Right cardiac atrium (tissue), 5 donors: ENCODE measurements at places on chromosomes 2 and 18. TPM values are rescaled to one million over a fixed set of nuclear protein-coding genes. Genes with fewer than 3 reads are reported as not detected.

DNA sequence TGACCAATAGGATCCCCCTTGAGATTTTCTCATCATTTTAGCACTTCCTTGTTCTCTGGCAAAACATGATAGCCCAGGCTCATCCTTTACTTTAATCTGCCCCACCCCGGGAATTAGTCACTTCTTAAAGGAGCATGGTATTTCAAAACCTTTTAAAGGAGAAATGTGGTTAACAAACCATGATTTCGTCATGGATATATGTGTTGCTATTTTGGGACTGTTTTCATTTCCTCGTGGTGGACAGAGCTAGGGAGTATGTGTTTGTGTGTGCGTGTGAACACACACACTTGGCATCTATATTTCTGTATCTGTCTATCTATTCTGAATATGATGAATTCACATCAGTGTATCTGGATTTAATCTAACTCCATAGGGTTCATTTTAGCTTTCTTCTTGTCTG, 128.1 kb downstream of the BIRC6 start:
- DNase-seq, result no peak

The PAX3 gene
- polyA plus RNA-seq, result 0.23 TPM

The WDR35 gene
- polyA plus RNA-seq, result 2.2 TPM

- DNase-seq, result peak; percentile 39
Observed at GRCh38 chr2:20106746-20107145, 55.3 kb upstream of the LAPTM4A start.

DNA sequence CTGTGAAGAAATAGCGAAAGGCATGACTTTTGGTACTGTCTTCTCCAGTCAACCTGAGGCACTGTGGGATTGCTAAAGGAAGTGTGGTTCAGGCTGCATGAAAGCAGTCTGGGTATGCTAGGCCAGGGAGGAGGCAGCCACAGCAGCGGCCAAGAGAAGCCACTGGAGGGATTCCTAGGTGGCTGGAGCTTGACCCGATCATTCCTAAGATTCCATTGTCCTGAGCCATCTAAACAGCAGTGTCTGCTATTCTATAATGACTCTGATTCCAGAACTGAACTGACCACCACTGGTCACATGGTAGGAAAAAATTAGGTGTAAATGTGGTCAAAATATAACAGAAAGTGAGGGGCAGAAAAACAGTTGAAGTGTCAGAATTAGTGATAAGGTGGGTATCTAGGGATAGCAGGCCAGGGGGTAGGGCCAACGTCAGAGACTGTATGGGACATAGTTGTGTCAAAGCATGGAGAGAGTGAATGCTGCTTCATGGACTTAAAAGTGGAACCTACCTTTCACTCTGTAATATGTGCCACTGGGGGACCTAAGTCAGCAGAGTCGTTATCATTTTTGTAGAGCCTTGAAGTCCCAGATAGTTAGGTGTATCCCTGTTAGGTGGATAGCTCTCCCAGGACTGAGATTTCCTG, 204.6 kb downstream of the CTNNA2 start:
- no peak for DNase-seq

DNA sequence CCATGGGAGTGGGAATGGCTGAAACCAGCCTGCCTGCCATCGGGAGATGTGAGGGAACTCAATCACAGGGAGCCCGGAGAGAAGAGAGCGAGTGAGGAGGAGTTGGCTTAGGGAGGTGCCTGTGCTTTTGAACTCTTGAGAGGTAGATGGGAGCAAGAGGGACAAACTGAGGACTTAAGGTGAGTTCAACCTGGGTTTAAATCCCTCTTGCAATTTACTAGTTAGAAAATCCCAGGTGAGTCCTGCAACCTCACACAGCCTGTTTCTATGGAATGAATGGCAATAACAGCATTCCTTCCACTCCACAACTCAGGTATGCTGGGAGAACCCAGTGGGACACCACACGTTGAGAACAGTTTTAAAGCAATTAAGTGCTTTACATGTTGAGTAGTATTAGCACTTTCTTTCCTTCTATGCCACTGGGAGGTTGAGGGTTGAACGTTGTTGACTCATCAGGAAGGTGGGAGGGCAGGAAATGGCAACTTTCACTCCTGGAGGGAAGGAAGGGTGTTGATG, 57.3 kb downstream of the VIT start:
- DNase-seq, result no peak

DNA sequence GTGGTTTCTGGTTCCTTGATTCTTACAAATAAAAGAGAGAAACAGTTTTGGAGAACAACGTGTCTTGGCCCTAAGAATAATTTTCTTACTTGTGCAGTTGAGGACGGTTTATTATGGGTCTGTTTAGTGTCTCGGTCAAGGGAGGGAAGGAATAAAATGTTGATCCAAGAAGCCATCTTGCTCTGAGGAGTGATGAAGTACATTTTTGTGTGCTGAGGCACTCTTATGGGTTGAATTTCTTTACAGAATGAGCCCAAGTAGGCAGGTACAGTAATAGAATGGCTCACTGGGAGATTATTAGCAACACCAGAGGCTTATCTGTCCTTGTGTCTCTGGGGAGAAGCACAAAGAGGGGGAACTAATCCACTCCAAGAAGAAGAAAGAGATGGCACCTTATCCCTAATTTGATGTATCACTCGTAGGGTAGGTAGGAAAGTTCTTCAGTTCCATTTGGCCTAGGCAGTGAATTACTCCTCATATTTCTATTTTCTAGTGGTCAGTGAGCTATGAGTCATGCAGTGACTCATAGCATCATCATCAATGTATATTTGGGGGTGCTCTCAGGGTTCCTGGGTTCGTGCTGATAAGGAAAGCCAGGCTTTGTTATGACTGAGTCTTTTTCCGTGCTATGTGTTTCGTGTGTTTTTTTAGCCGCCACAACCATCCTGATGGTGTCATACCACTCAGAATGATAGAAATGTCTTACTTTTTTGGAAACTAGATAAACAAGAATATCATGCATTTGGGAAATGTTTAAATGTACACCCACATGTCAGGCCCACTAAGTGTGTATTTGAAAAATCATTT, 250.1 kb upstream of the CTAGE1 start:
- DNase-seq, result no peak

DNA sequence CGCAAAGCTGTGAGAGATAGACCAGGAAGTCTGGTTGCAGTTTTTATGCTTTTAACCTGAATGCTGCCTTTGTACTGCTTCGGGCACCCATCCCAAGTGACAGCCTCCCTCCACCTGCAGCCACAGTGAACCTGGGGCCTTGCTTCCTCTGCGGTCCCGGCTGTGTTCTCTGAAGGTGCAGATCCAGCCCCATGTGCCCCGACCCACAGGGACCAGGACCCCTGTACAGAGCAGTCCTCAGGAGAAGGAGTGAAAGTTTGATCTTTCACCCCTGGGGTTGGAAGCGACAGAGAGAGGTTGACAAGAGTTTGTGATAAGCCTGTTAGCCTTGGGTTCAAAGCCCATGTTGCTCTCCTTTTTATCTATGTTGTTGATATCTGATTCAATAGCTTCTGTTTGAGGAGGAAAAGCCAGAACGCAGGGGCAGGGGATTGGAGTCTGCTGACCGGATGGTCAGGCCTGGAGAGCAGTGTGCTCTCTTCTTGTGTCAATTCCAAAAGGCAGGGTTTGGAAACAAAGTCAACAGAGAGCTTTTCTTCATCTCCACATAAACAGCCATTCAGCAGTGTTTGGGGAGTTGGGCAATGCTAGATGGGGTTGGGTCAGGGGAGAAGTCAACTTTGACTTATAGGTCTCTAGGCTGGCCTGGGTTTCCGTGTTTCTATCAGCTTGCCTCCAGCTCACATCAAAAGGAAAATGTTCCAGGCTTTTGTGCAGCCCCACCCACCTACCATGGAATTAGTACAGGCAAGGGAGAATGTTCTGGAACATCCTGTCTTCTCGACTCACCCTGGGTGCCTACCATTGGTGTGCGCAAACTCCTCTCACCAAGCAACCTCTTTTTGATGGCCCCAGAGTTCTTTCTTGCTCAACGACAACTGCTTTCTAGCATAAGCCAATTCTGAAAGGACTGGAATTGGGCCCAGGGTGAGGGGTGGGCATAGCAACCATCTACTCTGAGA, 214.9 kb downstream of the ALPK2 start:
- DNase-seq, result no peak

- DNase-seq, result no peak
Observed at GRCh38 chr2:71306762-71307161, 24.8 kb upstream of the ZNF638 start.

DNA sequence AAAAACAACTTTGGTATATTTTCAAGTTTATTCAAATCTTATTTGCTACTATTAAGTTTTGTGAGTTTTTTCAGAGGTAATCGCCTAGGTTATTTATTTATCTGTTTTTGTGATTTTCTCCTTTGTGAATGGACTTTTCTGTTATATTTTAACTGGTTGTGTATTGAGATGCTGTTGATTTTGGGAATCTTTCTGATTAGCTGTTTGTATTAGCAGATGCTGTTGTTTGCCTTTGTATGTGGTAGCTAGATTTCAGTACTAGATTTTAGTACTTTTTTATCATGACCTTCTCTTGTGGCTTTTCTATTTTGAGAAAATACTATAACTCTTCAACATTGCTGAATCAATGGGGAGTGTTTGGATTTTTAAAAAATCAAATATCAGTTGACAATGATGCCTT, 42.4 kb downstream of the TSHZ1 start:
- DNase-seq, result no peak

The ABCB11 gene
- 0.07 TPM for polyA plus RNA-seq

DNA sequence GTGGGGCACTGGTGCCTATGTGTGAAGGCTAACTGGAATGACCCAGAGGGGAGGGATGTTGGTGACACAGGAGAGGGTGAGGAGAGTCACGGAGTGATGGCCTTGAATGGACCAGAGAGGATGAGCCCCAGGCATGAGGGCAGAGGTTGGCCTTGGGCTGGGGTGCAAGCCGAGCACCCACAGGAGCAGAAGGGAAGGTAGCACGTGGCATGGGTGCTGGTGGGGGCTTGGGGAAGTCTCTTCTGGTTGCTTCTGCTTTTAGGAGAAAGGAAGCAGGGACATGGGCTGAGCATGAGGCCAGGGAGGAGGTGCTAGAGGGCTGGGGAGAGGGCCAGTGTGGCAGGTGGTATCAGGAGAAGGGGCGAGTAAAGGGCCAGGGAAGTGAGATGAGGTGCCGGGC, 183.8 kb downstream of the DYSF start:
- DNase-seq, result no peak

- no peak for DNase-seq
Observed at GRCh38 chr18:63553081-63553480, 10.9 kb downstream of the SERPINB12 start.

GRCh38 chr2:18047896-18048657, 169.6 kb downstream of the KCNS3 start:
- peak; percentile 55 for DNase-seq

GRCh38 chr2:191189112-191189635, 38.4 kb upstream of the STAT4 start:
- DNase-seq, result no peak

DNA sequence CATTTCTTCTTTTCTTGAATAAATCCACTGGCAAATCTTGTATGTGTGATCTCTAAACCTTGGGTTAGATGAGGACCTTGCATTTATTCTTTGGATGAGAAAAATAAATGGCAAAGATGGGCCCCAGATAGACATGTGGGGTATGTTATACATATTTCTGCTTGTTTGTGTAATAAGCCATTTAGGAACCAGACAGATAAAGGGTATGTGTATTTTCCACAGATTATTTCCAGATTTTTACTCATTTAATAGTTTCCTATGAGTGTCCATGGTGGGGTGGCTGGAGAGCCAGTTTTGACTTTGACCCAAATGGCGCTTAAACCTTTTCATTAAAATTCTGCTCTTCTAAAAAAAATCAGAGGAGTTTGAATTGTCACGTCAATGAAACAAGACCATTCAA, 102.8 kb downstream of the MYCN start:
- no peak for DNase-seq

- DNase-seq, result no peak
Observed at GRCh38 chr2:82853299-82853698, 1605.8 kb downstream of the SUCLG1 start.

GRCh38 chr2:148876595-148877402, 1.8 kb downstream of the KIF5C start:
- peak; percentile 42 for DNase-seq

DNA sequence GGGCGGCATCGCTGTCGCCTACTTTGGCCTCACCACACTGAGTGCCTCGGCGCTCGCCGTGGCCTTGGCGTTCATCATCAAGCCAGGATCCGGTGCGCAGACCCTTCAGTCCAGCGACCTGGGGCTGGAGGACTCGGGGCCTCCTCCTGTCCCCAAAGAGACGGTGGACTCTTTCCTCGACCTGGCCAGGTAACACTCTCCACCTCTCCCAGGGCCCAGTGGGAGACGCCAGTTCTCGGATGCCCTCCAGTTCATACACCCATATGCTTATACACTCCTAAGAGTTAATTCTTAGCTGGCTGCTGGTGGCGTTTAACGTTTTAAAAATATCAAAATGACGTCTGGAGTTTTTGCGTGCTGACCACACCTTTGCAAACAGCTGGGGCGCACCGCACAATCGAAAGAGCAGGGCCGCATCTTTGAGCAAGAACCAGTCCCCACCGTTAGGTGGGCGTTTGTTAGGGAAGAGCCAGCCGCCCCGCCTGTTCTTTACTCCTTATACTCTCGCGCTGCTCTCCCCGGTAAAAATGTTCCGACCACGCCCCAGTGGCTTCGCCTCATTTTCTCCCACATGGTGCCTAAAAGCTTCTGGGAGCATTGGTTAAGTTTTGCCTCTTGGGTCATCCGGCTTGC, 899 bp downstream of the SLC1A4 start:
- no peak for DNase-seq

- no peak for DNase-seq
Observed at GRCh38 chr2:12412898-12413305, 303.8 kb upstream of the TRIB2 start.

DNA sequence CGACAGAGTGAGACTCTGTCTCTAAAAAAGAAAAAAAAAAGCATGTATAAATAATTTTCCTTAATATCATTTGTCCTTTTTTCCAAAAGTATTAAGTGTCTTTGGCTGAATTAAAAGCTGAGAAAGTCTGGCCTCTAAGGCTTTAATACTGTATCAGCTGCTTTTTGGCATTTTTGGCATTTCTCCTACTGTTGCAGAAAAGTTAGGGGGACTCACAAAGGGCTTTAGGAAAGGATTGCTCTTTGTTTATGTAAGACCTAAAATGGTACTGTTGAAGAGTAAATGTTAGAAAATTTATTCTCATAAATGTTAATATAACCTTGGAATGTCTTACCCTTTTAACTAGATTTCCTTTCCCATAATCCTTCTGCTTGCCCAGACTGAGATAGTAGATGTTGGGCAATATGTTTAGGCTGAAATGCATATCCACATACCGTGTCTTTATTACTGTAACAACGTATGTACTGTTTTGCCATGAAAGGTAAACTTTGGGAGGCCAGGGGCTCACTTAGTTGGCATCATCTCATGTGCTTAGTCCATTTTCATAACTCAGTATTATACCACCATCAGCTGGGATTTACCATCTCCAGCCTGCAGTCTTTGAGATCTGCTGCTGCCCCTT, 18.0 kb upstream of the STON1 start:
- DNase-seq, result no peak

- DNase-seq, result no peak
Observed at GRCh38 chr2:164717000-164717803, 95.9 kb upstream of the GRB14 start.

- DNase-seq, result no peak
Observed at GRCh38 chr2:74080346-74080745, 67.4 kb downstream of the BOLA3 start.

The CKAP2L gene
- polyA plus RNA-seq, result not detected
